Hypothalamus (tissue), 51 donors: ENCODE measurements at places on chromosomes 2 and 18.

GRCh38 chr2:195675783-195676427, 18.9 kb downstream of the SLC39A10 start:
- DNase-seq = no peak

GRCh38 chr2:138548796-138549195, 47.2 kb downstream of the SPOPL start:
- no peak for DNase-seq

GRCh38 chr2:132667706-132668105, 2.3 kb downstream of the LYPD1 start:
- no peak for DNase-seq

GRCh38 chr2:14896330-14897030, 264.0 kb downstream of the LRATD1 start:
- no peak for DNase-seq
